ENCODE measurements at places on chromosomes 2 and 18.

- DNase-seq: no peak
Measured at GRCh38 chr2:233473878-233474277, 92.7 kb downstream of the USP40 start.

- no peak for DNase-seq
Measured at GRCh38 chr2:120344214-120344975, 1.5 kb upstream of the INHBB start.

DNA sequence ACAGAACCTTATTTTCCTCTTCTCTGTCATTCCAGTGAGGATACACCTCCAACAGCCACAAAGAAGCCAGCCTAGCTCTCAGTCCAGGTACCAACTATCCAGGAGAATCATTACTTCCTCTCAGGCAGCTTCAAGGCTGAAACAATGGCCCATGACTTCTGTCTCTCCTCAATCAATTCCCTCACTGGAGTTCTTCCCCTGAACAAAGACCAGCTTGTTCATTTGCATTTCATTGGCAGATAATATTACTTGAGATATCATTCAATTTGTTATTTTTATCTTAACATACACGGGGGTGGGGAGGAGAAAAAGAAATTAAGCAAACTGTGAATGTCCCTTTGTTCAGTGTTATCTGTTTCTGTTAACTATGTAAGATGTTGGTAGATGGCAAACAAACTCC is 44.0 kb downstream of the CCDC141 start:
- no peak for DNase-seq

DNA sequence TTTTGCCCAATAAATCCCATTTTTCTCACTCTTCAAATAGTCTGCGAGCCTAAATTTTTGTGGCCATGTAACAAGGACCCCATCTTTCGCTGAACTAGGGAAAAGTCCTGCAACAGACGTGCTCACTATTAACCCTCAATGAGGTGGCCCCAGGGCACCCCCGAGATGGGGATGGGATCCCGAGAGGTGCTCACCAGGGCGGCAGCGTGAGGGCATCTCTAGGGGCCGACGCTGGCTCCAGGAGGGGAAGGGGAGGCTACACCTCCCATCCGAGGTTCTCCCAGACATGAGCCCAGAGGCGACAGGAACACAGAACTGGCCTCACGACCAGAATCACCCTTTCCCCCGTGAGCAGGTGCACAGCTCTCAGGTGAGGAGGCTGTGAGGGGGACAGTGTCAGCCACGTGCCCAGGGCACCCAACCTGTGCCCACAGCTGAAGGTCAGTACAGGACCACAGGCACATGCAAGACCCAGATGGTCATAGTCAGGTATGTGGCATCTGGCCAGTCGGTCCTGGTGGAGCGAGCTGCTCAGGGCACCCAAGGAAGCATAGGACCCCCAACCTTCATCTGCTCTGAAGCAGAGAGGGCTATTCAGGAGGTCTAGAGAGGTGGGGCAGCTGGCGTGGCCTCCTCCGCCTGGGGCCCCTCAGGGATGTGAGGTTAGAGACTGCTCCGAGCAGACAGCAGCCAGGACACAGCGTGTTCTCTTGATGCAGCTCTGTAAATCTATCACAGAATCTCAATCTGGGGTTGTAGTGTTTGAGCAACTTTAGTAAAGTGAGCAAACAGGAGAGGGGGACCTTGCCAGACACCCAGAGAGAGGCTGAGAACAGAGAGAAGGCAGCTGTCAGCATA is 62.8 kb downstream of the PXDN start:
- DNase-seq: no peak

DNA sequence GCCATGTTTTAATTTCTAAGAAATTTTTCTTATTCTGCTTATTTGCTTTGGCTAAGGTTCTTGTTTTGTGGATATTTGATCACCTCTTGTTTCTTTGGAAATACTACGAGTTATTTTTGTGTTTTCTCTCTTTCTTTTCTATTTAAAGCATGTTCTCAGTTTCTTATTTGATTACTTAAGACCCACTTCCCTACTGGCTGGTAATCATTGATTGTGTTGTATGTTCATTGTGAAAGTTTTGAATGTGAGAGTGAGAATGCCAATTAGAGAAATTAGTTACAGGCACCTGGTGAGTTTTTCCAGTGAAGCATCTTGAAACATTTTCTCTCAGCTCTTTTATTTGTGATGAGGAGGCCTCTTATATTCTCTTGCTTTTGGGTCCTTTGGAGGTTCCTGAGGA is 226.7 kb upstream of the MC4R start:
- DNase-seq: no peak
